EL (cell line): ENCODE measurements at places on chromosomes 16 and 17.
A peak's percentile ranks its signal among the peaks of the same experiment; 100 is the strongest.

DNA sequence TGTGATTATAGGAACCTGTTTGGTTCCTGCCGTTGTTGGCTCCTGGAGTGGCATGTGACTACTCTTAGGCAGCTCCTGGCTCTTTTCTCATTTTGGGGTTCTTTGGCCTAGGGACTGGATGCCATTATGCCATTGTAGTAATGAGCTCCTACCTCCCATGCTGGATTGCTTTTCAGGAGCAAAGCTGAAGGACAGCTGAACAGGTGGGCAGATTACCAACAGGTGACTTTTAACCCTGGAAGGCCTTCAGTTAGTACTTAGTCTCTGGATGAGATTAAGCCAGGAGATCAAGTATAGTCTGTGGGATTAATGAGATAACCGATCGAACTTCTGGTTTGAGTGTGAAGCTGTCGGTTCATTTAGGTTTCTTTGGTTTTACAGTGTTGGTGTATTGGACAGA is 25.2 kb downstream of the WIPF2 start:
- no peak for DNase-seq

GRCh38 chr16:3020247-3020603 is at the start of gene TNFRSF12A:
Gene TNFRSF12A, plus strand, starts transcription at chr16:3020368. Its CDS starts 30 bp downstream, at chr16:3020398.
- peak; percentile 85 for DNase-seq

DNA sequence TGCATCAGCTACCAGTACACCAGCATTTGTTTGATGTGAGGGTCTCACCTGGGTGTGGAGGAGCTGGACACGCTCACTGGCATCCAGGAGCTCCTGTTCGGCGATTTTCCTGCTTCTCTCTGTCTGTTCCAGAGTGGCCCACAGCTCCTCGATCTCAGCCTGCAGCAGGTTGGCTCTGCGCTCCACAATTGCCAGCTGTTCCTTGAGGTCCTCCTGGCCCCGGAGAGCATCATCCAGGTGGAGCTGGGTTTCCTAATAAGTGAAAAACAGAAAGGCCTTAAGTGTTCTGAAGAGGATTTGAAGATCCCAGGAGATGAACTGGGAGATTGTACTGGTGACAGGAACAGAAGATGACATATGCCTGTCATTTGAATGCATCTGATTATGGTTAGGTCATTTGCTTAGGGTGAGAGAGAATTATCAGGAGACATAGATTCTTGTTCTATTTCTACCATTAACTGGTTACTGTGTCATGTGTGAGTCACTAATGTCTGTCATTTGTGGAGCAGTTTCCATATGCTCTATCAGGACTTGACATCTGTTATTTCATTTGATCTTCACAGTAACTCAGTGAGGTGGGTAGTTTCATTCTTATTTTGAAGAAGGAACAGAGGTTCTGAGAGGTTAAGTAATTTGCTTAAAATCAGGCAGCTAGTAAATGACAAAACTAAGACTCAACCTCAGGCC is 21.5 kb upstream of the MYH13 start:
- no peak for DNase-seq

- DNase-seq: no peak
Measured at GRCh38 chr17:76119409-76120371, 16.1 kb upstream of the EXOC7 start.

DNA sequence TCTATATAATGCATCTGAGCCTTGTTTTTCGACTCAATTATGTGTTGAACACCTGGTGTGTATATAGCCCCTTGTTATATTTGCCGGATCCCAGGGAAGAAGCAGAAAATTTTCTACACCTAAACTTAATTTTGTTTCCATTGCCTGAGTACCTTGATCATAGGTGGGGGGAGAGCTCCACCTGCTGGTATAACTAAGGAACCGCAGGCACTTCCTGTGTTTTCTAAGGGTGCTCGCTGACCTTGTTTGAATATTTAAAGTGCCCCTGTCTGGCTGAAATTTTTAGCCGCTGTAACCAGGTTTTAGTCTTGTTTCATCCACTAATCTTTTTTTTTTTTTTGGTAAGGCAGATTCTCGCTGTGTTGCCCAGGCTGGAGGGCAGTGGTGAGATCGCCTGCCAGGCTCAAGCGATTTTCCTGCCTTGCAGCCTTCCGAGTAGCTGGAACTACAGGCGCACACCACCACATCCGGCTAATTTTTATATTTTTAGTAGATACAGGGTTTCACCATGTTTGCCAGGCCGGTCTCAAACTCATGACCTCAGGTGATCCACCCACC is 6.5 kb upstream of the NUBP1 start:
- peak; percentile 67 for DNase-seq

DNA sequence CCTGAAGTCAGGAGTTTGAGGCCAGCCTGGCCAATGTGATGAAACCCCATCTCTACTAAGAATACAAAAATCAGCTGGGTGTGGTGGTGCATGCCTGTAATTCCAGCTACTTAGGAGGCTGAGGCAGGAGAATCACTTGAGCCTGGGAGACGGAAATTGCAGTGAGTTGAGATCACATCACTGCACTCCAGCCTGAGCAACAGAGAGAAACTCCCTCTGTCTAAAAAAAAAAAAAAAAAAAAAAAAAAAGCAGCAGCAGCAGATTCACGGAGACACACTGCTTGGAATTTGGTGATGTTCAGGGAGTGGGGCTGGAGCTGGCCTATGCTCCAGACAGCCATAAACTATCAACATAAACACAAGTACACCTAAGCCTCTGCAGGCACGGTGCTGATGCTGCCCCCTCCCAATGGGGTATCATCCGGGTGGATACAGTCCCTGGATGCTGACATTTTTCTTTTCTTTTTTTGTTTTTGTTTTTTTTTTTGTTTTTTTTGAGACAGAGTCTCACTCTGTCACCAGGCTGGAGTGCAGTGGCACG is 39.6 kb upstream of the RHOT1 start:
- DNase-seq: peak; percentile 46

DNA sequence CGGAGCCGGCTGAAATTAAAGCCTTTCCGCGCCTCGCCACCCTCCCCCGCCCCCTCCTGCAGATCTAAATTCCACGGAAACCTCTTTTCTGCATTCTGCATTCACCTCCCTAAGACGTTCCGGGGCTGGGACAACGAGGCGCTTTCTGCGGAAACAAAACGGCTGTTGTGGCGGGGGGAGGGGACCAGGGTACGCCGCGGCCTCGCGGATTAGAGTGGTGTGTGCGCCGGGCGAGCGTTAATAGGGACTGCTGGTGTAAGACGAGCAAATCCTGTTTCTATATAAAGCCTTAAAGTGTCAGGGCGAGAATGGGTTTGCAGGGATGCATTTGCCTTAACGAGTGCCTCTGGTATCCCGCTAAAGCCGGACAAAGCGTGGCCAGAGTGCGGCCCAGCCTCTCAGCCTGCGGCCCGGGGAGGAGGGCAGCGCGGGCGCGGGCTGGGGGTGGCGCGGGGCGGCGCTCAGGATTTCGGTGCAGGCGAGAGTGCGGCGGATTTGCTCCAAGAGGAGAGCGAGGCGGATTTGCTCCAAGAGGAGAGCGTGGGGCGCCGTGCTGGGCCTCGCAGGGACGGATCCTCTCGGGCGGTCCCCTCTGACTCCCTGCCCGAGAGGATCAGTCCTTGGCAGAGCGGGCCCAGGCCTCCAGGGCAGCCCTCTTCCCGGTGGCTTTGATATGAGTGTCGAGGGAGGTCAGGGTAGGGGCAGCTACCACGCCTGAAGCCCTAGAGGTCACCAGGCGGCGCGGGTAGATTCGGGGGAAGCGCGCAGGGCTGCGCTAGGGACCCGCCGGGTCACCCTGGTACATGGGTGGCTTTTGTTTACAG is 5.1 kb downstream of the BAHCC1 start:
- peak; percentile 68 for DNase-seq

DNA sequence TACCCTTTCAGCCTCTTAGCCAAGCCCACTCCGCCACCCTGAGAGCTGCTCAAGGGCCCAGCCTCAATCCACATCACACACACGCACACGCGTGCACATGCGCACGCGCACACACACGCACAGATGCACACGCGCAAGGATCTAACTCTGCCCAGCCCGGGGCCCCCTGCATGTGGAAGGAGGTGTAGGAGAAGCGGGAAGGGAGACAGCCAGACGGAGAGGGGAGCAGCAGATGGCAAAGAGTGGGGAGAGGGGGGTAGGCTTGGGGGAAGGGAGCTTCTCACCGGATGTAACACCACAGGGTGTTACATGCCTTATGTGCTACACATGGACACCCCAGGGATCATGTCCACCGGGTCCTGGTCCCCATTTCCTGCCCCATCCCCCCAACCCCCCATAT is 15.3 kb downstream of the DLG4 start:
- no peak for DNase-seq

DNA sequence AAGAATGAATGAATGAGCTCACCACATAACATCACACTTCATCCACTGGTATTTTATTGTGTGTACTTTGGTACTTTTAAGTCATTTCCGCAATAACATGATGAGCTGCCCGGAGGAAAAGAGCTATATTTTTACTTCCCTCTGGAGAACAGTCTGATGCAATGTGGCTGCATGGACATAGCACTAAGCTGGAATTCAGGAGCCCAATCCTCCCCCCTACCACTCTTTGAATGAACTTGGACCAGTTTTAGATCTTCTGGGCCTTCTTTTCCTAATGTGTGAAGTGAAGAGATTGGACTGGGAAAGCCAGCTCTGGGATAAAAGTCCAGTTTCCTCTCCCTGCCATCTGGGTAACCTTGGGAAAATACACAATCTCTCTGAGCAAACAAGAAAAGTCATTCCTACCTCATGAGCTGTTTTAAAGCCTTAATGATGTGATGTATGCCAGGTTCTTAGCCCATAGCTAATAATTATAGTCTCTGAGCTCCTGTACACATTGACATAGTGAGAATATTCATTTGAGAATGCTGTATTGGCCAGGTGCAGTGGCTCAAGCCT is 79.3 kb downstream of the ABCC12 start:
- peak; percentile 28 for DNase-seq

- no peak for DNase-seq
Measured at GRCh38 chr17:4740025-4740351, 260 bp upstream of the CXCL16 start.

DNA sequence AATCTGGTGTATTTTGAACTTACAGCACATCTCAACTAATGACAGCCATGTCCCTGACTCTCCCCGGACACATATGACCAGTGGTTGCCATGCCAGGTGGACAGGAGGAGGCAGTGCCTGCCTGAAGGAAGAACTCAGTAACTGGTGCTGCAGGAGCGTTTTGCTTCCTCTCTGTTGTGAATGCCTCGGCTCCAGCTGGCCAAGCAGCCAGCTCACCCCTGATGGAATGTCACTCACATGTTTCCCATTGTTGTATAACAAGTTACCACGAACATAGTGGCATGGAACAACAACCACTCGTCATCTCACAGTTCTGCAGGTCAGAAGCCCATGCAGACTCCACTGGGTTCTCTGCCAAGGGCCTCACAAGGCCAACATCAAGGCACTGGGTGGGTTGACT is 20.1 kb upstream of the IRF8 start:
- peak; percentile 76 for DNase-seq

- no peak for DNase-seq
Measured at GRCh38 chr17:69090365-69090764, 29.6 kb upstream of the ABCA9 start.

DNA sequence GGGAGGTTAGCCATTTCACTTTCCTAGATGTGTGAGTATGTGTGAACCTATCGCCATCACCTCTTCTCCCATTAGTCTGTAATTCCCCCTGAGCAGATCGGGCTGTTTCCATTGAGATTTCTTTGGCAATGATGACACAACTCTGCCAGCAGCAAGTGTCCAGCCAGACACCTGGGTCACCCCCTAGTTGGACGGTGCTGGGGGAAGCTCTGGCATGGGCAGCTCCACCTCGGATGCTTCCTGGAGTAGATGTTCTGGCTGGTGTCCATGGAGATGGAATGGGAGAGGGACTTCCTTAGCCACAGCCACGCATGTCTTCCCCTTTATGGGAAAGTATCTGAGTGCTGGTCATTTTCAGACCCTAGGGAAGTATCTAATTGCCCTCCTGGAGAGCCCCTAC is 247.9 kb upstream of the RPL38 start:
- no peak for DNase-seq

- DNase-seq: no peak
Measured at GRCh38 chr16:6286176-6286575, 1046.5 kb upstream of the RBFOX1 start.

- DNase-seq: no peak
Measured at GRCh38 chr16:72226136-72226535, 54.2 kb upstream of the PMFBP1 start.

- DNase-seq: peak; percentile 45
Measured at GRCh38 chr17:42275527-42276358, 448 bp downstream of the STAT5B start.

- no peak for DNase-seq
Measured at GRCh38 chr17:79623786-79624717, 13.2 kb upstream of the RBFOX3 start.

- no peak for DNase-seq
Measured at GRCh38 chr16:64364416-64364815, 757.4 kb downstream of the CDH11 start.

- no peak for DNase-seq
Measured at GRCh38 chr17:7854851-7855659, at the start of gene TMEM88. Gene TMEM88, plus strand, starts transcription at chr17:7855066. Its CDS starts 9 bp downstream, at chr17:7855075.

DNA sequence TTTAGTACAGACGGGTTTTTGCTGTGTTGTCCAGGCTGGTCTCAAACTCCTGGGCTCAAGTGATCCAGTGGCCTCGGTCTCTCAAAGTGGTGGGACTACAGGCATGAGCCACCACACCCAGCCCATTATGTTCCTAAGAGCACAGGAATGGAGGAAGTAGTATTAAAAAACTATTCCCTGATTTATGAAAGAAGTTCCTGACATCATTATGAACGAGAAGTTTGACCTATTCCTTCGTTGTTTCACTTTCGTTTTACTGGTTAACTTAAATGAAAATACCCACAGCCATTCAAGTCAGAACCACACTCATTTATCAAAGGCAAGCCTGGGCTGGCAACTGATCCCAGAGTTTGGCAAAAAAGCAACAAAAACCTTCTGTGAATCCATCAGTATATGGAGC is 13.5 kb upstream of the CBX4 start:
- DNase-seq: peak; percentile 32

DNA sequence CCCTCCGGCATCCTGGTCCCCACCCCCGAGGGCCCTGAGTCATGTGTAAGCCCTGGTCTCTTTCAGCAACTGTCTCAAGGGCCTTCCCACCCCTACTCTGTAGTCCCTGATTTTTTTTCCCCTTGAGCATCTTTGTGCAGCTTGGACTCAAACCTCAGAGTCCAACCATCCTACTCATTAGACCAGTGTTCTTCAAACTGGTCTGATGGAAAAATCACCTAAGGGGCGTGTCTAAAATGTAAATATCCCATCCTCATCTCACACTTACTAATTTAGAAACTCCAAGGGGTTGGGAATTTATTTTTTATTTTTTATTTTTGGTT is 624 bp downstream of the G6PC3 start:
- peak; percentile 93 for DNase-seq

GRCh38 chr17:79295307-79295706 is 220.7 kb downstream of the ENGASE start:
- no peak for DNase-seq

DNA sequence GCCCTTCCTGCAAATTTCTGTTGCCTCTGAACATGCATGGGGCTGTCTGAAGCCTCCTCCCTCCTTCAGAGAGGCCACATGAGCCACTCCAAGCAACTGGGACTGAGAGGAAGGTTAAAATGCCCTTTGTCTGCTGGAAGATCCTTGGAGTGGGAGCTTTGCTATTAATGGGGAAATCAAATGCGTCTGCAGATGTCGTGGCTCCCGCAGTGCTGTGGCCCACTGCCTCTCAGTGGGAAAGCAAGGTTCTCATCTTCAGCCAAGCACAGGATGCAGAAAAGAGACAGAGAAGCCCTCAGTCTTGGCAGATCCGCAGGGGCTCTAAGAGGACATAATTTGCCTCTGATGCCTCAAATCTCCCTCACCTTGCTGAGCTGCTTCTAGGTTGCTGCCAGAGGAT is 34.8 kb downstream of the PEMT start:
- DNase-seq: no peak

- DNase-seq: peak; percentile 81
Measured at GRCh38 chr16:48385253-48386150, at the start of gene SIAH1. Gene SIAH1, minus strand, starts transcription at chr16:48385413. Its CDS starts 22,985 bp downstream, at chr16:48362428.
